ENCODE measurements at places on chromosomes 7 and 10. TPM values are rescaled to one million over a fixed set of nuclear protein-coding genes. Genes with fewer than 3 reads are reported as not detected.

- DNase-seq = no peak
These were observed 99.2 kb downstream of the DLG5 start for GRCh38 chr10:77827366-77827765.

DNA sequence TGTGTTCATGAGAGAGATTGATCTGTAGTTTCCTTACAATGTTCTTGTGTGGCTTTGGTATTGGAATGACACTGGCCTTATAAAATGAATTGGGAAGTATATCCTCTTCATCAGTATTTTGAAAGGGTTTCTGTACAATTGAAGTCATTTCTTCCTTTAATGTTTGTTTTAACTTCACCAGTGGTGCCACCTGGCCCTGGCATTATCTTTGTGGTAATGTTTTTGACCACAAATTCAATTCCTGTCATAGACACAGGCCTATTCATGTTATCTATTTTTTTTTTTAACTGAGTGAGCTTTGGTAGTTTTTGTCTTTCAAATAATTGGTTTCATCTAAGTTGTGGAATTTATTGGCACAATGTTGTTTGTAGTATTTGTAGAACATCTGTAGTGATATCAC, 127.7 kb downstream of the CDK14 start:
- no peak for DNase-seq

GRCh38 chr7:52851547-52851946, 183.9 kb upstream of the POM121L12 start:
- no peak for DNase-seq

- no peak for DNase-seq
These were observed 337.5 kb upstream of the KCND2 start for GRCh38 chr7:119935418-119936025.

MLXIPL gene
- 0.86 TPM for total RNA-seq

DNA sequence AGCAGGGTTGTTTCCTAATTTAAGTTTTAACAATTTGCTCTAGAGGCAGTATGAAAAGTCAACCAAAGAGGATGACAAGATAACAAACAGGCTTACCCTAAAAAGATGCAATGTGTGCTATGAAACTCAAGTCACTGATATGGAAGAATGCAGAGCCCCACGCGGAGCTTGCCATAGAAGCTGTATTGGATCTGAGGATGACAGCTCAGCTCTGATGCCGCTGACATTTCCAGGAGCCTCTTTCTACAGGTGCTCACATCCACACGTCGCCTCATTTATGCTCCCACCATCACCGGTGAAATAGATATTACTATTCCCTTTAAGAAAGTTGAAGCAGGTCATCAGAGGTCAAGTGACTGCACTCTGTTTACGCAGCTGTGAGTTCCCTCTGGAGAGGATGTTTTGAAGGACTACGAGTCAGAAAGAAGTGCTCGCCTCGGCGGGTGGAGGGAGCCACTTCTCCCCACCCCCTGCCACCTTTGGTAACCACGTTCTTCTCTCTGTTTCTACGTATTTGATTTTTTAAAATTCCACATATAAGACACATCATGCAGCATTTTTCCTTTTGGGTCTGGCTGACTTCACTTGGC, 275.4 kb downstream of the GLRX3 start:
- no peak for DNase-seq

DNA sequence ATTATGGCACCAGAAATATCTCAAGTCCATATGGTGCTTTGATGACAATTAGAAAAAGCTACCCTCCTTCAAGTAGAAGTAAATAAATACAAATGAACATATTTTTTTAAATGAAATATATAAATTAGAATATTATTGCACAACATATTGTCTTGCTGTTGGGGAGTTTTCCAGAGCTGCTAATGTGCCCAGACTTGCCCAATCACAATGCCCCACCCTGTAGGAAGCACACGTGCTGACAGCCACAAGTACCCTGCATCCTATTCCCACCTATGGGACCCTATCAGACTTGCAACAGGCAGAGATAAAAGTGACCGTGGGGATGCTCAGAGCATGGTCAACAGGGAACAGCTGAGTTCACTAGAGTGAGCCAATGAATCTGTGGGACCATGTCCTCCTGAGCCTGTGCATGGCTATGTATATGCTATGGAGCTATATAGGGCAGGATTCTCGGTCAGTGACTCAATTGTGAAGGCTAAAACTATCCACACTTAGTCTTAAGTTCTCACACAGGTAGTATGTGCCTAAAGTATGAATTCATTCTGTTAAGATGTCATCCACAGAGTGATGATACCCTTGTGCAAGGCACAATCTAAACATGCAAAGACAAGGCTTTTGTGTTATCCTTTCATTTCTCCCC, 336.0 kb downstream of the HGF start:
- DNase-seq = no peak
